ENCODE measurements at places on chromosomes 1 and 21.

- no peak for DNase-seq
Observed at GRCh38 chr1:68976916-68977610, 480.2 kb upstream of the DEPDC1 start.

GRCh38 chr21:39902986-39903385, 35.7 kb downstream of the PCP4 start:
- DNase-seq = no peak

- peak; percentile 70 for DNase-seq
Observed at GRCh38 chr1:35544976-35545375, 12.2 kb downstream of the KIAA0319L start.

GRCh38 chr1:159492575-159493323, 43.1 kb downstream of the OR10J5 start:
- DNase-seq = no peak

DNA sequence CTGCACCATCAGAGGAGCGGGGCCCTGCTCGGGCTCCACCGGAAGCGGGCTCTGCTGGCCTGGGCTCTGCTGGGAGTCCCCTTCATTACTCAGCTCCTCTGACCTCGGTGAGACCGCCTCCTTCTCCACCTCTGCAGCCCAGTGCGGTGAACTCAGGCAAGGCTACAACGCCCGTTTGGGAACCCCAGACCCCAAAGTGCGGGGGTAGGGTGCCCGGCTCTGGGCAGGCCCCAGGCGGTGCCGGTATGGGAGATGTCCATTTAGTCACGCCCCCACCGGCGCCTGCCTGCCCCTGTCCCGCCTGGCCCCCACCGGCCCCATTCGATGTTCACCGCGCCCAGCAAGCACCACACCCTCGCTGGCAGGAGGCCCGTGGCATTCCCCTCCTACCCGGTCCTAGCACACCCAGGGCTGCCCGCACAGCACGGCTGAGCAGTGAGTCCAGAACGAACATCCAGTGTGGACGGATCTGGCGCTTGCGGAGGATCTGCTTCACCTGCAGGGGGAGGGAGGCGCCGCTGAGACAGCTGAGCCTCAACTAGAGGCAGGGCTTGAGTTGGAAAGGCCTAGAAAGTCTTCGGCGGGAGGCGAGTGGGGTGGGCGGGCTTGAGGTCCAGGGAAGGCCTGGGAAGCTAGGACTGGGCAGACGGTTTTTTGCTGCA, 10.0 kb downstream of the MAP3K6 start:
- peak; percentile 33 for DNase-seq

DNA sequence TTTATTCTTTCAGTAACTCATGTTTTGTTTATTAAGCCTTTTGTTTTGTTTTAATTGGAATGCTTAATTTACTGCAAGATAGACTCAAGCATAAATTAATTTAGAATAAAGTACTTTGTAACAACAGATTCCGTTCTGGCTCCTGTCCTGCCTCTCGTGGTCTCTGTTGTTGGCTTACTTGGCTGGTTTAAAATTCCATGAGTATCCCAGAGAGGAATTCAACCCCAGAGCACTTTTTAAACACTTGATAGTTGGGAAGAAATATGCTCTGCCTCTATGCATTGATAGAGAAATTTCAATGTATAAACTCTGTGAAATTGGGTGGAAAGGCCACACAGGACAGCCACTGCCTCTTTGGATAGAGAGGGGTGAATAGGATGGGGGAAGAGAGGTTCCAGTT, 89.7 kb downstream of the ATP5PO start:
- no peak for DNase-seq

DNA sequence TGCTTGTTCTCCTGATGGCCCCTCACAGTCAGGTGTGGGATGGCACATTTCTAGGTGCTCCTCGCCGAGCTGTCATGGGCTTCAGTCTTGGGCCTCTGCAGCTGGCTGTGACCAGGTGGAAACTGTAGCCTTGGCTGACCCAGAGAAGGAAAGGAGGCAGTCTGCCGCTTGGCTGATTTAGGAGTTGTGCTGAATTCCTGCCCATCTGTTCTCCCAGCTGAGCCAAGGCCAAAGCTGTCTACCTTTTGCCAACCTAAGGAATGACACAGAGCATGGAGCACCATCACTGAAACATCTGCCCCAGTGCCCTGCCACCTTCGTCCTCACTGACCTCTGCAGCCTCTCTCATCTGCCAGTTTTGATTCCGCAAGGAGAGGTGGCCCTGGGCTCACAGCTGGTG, 27.9 kb downstream of the UTP25 start:
- DNase-seq = no peak
